ENCODE measurements at places on chromosomes 13 and 19. TPM values are rescaled to one million over a fixed set of nuclear protein-coding genes. Genes with fewer than 3 reads are reported as not detected.

The KLK1 gene
- total RNA-seq, result 1.1 TPM

The ATP4A gene
- not detected for total RNA-seq

The PABPC3 gene
- total RNA-seq, result 0.59 TPM

The PROZ gene
- total RNA-seq, result not detected

The CYP2B6 gene
- 0.37 TPM for total RNA-seq

The SYT5 gene
- total RNA-seq, result not detected

The ZNF571 gene
- total RNA-seq, result 1.4 TPM

The ANO8 gene
- total RNA-seq, result 11.5 TPM

GRCh38 chr13:45876781-45877180 lies 25.2 kb upstream of the SIAH3 start:
- H3K27me3 ChIP-seq, result no peaks in the 10 kb centered on the region
- H3K36me3 ChIP-seq, result no peaks in the 10 kb centered on the region
- H3K4me3 ChIP-seq, result no peak overlapping the region
- H3K4me1 ChIP-seq, result no peaks in the 10 kb centered on the region
- no peak overlapping the region for H3K27ac ChIP-seq

DNA sequence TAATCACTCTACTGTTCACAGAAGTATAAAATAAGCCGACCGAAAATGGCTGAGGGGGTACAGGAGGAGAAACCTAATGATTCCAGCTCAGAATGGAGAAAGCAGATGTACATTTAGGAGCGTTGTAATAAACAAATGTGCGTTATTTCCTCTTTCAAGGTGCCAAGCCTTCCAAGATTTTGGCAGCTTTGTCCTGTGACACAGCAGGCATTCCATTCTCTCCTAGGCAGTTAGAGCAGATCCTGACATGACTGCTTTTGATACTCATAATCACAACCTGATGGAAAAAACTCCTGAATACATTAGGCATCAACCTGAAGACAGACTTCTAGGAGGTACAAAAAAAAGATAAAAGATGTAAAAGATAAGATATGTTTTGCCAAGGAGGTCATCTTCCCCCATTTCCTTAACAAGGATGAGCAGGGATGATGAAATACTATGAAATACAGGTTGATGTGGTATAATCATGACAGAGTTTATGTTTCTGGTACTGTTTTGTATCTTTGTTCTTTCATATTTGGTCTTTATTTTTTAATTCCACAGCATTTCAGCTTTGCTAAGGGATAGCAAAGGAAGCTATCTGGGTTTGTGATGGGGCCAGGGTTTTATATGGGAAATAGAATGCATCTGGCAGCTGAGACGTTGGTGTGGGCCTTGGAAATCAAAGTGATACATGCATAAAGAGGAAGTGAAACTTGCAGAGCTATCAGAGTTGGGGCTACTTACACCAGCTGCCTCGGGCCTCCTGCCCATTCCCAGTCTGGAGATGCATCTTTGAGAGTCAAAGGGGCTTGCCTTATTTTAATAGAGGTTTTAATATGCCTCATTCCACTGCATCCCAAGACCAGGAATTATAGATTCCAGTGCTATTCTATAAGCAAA lies 222.5 kb downstream of the OXGR1 start:
- no peak overlapping the region for H3K4me3 ChIP-seq
- DNase-seq, result no peak
- H3K27me3 ChIP-seq, result no peaks in the 10 kb centered on the region
- H3K27ac ChIP-seq, result no peak overlapping the region
- no peaks in the 10 kb centered on the region for H3K4me1 ChIP-seq
- no peaks in the 10 kb centered on the region for H3K36me3 ChIP-seq

DNA sequence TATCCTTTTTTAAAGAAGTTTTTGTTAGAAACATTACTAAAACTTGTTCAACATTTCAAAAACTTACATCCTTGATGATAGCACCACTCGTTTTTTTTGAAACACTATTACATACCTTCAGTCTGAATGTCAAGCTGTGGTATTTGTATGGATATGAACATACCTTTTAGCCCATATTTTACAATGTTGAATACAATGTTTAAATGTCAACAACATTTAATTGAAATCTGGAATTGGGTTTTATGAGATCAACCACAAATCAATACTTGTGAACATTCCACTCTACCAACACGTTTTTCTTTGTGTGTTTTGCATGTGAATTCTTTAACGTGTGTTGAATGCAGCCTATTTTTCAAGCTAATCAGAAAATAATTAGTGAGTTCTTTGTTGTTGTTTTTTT lies 4.7 kb downstream of the SERP2 start:
- no peaks in the 10 kb centered on the region for H3K27me3 ChIP-seq
- no peak overlapping the region for H3K4me3 ChIP-seq
- H3K27ac ChIP-seq, result no peak overlapping the region
- H3K4me1 ChIP-seq, result peaks cover 53% of the 10 kb centered on the region
- no peak for DNase-seq

- H3K27me3 ChIP-seq, result no peaks in the 10 kb centered on the region
- no peaks in the 10 kb centered on the region for H3K4me1 ChIP-seq
- no peaks in the 10 kb centered on the region for H3K36me3 ChIP-seq
- H3K27ac ChIP-seq, result no peak overlapping the region
- no peak overlapping the region for H3K4me3 ChIP-seq
Observed at GRCh38 chr13:44930963-44931623, 58.2 kb downstream of the NUFIP1 start.

DNA sequence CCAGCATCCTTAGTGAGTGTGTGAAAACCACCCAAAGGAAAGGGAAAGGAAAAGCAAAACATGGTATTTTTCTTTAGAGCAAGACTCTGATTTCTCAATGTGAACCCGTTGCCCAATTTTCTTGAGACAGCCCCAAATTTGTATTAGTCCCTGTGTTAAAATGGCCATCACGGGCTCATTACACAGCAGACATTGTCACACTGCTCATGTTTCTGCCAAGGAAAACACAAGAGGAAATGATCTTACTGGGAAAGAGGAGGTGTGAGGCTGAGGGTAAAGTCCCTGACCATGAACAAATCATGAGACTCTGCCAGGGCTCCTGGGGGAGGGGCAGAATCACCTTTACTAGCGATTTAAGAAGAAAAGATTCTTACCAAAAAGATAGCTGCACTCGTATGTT lies 54.4 kb downstream of the FAM124A start:
- no peak for DNase-seq
- no peak overlapping the region for H3K27ac ChIP-seq
- no peaks in the 10 kb centered on the region for H3K4me1 ChIP-seq
- no peaks in the 10 kb centered on the region for H3K27me3 ChIP-seq

- no peak for DNase-seq
- H3K4me3 ChIP-seq, result no peak overlapping the region
- no peaks in the 10 kb centered on the region for H3K27me3 ChIP-seq
Observed at GRCh38 chr19:40312533-40312932, 27.4 kb upstream of the AKT2 start.

- H3K36me3 ChIP-seq, result no peaks in the 10 kb centered on the region
- DNase-seq, result no peak
- H3K27ac ChIP-seq, result no peak overlapping the region
- H3K4me1 ChIP-seq, result peaks cover 3% of the 10 kb centered on the region
Observed at GRCh38 chr19:12985049-12985776, 10.1 kb upstream of the NFIX start.

- no peaks in the 10 kb centered on the region for H3K27me3 ChIP-seq
- H3K4me1 ChIP-seq, result peaks cover 57% of the 10 kb centered on the region
- peak overlapping the region; percentile 26 for H3K4me3 ChIP-seq
- DNase-seq, result no peak
- H3K36me3 ChIP-seq, result no peaks in the 10 kb centered on the region
Observed at GRCh38 chr13:41018602-41018948, 541 bp downstream of the ELF1 start.

GRCh38 chr13:56110751-56111150 lies 1030.0 kb upstream of the PRR20A start:
- H3K36me3 ChIP-seq, result no peaks in the 10 kb centered on the region
- no peak for DNase-seq
- H3K4me3 ChIP-seq, result no peak overlapping the region
- no peak overlapping the region for H3K27ac ChIP-seq
- no peaks in the 10 kb centered on the region for H3K4me1 ChIP-seq
- H3K27me3 ChIP-seq, result no peaks in the 10 kb centered on the region

All from Caco-2 (cell line).